LHCN-M2 (cell line): ENCODE measurements at places on chromosomes 6 and 20. TPM values are rescaled to one million over a fixed set of nuclear protein-coding genes. Genes with fewer than 3 reads are reported as not detected.

Gene CLPSL1
- total RNA-seq, result not detected in 2 replicates

GRCh38 chr6:6085928-6086668, 79.4 kb upstream of the NRN1 start:
- DNase-seq, result no peak

Gene BNIP5
- not detected in 2 replicates for total RNA-seq

GRCh38 chr6:100229512-100229911, 235.2 kb downstream of the SIM1 start:
- no peak for DNase-seq

Gene PAQR8
- total RNA-seq, result 7.2 and 9.2 TPM in 2 replicates

DNA sequence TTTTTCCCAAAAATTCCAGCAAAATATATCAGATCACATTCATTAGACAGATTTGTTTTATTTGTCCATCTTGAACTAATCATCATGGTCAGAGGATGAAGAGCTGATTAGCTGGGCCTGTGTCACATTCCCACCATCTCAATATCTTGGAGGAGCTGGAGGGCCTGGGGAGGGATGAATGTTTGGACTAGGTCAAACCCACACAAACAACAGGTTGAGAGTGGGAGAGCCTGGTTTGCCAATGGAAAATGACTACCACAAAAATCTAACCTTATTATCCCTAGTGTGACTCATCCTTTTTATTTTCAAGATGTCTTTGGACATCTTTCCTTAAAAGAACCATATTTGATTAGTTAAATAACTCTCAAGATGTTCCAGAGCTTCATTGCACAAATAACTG, 242.4 kb downstream of the OGFRL1 start:
- DNase-seq, result peak; percentile 52

GRCh38 chr20:41654884-41655283, 36.7 kb upstream of the CHD6 start:
- DNase-seq, result peak; percentile 22

GRCh38 chr20:54368570-54368969, 106.8 kb upstream of the DOK5 start:
- peak; percentile 1 for DNase-seq

Gene POU5F1
- 0.63 and 1.3 TPM in 2 replicates for total RNA-seq

- no peak for DNase-seq
These were observed 280.5 kb upstream of the PRND start for GRCh38 chr20:4441191-4441590.

DNA sequence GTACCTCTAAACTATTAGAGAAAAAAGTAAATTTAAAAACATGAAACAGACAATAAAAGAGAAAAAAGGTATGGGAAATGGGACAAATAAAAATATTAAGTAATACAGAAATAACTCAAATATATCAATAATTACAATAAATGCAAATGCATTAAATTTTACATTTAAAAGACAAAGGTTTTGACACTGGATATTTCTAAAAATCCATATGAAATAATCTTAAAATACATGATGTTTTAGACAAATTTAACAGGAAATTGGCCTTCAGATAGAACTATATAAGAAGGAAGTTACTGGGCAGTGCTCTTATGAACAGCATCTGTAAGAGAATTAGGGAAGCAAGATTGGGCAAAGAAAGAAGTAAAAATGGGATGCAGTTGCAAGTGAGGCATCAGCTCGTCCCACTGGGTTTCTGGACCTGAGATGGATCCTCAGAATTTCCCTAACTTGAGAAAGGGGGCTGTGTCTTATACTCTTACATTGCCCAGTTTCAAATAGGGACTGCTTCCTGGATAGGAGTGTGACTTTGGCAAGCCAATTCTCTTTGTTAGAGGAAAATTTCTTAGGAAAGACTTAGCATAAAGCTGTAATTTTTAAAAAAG, 376.7 kb downstream of the SMOC2 start:
- DNase-seq, result no peak

Gene SAPCD1
- 1.5 and 2.7 TPM in 2 replicates for total RNA-seq

GRCh38 chr6:113664909-113665308, 192.2 kb upstream of the MARCKS start:
- DNase-seq, result no peak

DNA sequence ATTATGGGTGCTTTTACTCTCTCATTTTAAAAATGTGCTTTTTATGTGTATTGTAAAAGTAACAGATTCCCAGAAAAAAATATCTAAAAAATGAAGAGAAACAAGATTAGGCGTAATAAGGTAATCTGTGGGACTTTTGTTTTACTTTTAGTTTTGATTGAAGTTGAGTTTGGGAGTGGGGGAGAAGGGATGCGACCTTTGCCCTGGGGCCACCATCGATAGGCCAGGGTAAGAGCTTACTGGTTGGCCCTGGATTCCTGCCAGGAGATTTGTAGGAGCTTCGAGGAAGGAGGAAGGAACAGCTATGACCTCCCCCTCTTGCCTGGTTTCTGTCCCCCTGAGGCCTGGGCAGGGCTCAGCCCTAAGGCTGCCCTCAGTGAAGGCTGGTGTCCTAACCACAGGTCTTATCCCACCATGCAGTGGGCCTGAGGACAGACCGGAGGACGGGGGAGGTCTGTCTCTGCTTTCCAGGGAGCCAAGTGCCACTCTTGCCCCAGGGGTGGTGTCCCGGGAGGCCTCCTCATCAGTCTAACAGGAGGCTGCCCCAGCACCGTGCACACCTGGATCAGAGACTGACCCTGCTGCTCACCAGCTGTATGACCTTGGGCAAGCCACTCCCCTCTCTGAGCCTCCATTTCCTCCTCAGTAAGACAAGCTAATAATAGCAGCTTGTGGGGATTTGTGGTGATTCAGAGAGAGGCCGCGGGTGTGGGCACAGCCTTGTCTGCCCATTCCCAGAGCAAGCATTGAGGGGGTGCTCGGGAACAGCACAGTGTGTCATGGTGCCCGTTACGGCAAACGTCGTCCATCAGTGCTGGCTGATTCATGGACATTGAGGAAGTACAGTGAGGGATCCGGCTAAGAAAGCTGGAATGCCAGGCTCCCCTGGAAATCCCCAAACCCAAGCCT, 21.2 kb downstream of the TGM2 start:
- peak; percentile 93 for DNase-seq

- no peak for DNase-seq
These were observed 27.9 kb downstream of the SLC2A4RG start for GRCh38 chr20:63767456-63767855.

GRCh38 chr6:25774120-25774715, 19.7 kb downstream of the SLC17A4 start:
- DNase-seq, result no peak

Gene NKAIN4
- total RNA-seq, result not detected in 2 replicates

Gene MTCH1
- 224 and 234 TPM in 2 replicates for total RNA-seq

DNA sequence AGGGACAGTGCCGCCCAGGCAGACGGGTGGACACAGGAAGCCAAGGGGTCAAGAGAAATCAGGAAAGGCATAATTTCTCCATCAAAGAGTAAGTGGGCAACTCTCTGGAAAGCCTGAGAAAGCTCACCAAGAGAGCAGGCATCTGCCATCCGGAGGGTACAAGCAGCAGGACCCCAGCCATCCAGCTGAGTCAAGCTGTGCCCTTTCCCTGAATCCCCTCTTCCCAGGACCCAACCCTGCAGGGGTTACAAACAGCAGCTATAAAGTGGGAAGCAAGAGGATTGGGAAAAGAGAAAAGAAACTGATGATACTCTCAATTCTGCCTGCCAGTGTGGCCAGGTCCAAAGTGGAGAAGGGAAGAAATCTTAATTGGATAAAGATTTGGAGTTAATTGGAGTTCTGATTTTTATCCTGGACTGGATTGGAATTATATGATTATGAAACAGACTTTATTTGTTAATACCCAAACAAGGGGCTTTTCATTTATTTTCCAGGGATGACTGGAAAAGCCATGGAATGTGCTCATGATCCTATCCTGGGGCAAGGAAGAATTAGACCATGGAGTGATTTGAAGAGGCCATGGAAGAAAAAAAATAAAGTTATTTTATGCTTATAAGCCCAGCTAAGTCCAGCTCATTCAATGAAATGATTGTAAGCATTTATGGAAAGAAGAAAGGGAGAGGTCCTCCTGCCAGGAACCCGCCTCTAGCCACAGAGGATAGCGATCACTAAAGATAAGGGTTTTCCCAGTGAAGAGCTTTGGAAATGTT, 34.9 kb downstream of the NHLRC1 start:
- DNase-seq, result no peak

Gene GID8
- 20.3 and 23.5 TPM in 2 replicates for total RNA-seq

Gene STMN3
- 39.3 and 49.8 TPM in 2 replicates for total RNA-seq

Gene OR2H2
- total RNA-seq, result not detected in 2 replicates

GRCh38 chr20:17629678-17630089, 52.4 kb downstream of the RRBP1 start:
- DNase-seq, result no peak

GRCh38 chr6:135722679-135723078, 128.8 kb upstream of the PDE7B start:
- DNase-seq, result peak; percentile 87

Gene BTN1A1
- total RNA-seq, result not detected in 2 replicates

- no peak for DNase-seq
These were observed 22.9 kb downstream of the ADTRP start for GRCh38 chr6:11755725-11756124.

Gene AMD1
- total RNA-seq, result 132 and 139 TPM in 2 replicates

- DNase-seq, result peak; percentile 2
These were observed 172.1 kb upstream of the GGTLC1 start for GRCh38 chr20:24160563-24161281.

DNA sequence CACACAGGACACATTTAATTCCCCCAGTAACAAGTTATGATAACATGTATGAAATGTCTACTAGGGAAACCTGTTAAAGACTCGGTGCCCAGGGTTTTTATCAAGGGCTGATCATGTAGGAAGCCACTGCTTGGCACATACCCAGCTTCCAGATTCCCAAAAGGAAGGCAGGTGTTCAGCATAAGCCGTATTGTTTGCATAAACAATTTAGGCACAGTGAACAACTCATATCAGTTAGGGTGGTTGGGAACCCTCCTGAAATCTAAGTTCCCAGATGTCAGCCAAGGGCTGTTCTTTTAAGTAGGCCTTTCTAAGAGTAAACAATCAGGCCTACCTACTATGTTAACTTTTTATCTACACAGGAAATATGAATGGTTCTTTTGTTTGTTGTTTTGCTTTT, 74.1 kb downstream of the ASXL1 start:
- no peak for DNase-seq

GRCh38 chr20:20482453-20482852, 114.5 kb downstream of the INSM1 start:
- no peak for DNase-seq

Gene HLA-DRB5
- 0.11 and 0.13 TPM in 2 replicates for total RNA-seq

- DNase-seq, result no peak
These were observed 32.1 kb upstream of the RAB23 start for GRCh38 chr6:57254055-57254717.
